ENCODE measurements at places on chromosomes 13 and 19.

- DNase-seq = no peak
Measured at GRCh38 chr19:55224038-55224665, 4.4 kb downstream of the TMEM86B start.

DNA sequence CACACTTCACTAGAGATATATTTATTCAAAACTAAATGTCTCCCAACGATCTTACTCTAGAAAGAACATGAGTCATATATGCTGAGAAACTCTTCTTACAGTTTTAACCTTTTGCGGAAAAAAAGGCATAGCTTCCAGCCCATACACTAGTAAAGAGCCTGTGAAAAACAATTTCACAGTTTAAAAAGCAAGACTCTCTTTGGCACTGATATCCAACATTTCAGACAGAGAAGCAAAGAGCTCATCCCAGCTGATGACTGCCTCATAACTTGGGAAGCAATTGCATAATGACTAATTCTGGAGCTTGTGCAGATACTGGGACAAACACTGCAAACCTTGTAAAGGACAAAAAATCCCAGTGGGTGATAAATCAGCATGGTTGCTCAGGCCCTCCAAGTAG, 88.0 kb downstream of the ENOX1 start:
- no peak for DNase-seq

GRCh38 chr13:87259479-87260083, 411.6 kb upstream of the SLITRK5 start:
- no peak for DNase-seq

- DNase-seq = peak; percentile 100
Measured at GRCh38 chr19:38020311-38020710, 113.3 kb downstream of the SIPA1L3 start.

- peak; percentile 95 for DNase-seq
Measured at GRCh38 chr19:1856698-1857603, 6.4 kb downstream of the KLF16 start.

Measured in MV-4-11 (cell line).